ENCODE measurements at places on chromosomes 6 and 20.

- DNase-seq, result no peak
Observed at GRCh38 chr6:56188429-56188828, 59.0 kb downstream of the COL21A1 start.

DNA sequence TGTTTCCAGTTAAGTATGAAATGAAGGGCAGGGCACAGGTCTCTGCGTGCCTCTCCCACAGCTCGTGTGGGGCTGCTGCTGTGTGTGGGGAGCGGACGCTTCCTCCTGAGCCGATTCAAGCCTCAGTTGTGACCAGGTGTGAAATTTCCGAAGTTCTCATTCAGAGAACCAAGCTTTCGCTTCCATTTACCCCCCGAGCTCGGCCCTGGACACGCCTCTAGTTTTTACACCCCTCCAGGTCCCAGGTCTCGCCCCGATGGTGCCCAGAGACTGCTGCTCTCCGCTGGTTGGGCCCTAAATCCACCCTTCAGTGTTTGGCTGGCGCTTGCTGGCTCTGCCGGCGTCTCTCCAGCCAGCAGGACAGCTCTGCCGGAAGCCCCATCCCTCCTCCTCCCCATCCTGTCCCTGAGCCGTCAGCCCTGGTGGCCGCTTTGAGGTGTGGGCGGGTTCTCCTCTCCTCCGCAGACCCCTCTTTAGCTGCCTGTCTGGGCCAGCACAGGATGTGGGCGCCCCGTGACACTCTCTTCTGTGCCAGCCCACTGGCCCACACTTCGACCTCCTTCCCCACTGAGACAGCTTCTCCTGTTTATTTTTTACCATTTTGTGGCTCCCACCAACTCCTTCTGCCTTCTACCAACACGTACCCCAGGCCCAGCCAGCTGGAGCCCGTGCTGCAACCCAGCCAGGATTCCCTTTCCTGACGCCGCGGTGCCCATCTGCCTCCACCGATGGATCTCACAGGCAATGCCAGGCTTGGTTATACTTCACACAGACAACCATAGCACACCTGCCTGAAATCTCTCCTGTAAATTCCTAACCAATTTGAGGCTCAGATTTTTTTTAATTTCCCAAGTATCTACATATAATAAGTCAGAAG is 142.8 kb downstream of the DLL1 start:
- DNase-seq, result no peak

DNA sequence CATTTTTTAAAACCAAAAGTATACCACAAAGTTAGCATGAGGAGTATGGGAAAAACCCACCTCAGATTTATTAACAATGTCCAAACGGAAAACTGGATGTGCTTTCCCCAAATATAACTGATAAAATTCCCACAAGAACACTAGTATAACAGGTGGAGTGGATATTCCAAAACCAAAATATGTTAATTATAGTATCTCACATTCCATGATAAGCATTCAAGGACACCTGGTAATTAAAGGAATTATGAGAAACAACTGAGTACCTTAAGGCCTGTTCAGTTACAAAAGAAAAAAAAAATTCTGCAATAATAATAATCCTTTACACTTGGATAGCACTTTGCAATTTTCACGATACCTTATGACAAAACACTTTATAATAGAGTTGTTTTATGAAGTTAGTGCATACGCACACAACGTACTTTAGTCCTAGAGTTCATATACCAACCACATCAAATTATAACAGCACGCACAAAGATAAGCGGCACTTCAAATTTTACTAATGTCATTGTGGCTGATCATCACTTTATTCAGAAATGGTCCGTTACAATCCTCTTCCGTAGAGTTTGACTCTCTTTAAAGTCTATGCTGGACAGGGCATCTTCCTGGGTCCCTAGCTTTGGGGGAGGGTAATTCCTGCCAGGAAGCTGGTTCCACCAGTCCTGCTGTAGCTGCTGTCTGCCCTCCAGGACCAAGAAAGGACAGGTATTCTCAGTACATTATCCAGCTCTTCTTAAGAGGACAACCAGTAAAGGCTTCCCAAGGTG is 1.7 kb downstream of the CDK19 start:
- no peak for DNase-seq

GRCh38 chr20:39850821-39851330 is 838.2 kb downstream of the MAFB start:
- no peak for DNase-seq

- DNase-seq, result no peak
Observed at GRCh38 chr6:72476051-72476450, 145.8 kb upstream of the KCNQ5 start.

Data from esophagus squamous epithelium (tissue), 5 donors.